Immature natural killer cell (primary cell): ENCODE measurements at places on chromosomes 11 and 22. TPM values are rescaled to one million over a fixed set of nuclear protein-coding genes. Genes with fewer than 3 reads are reported as not detected.

ZFTA gene
- 0.11 TPM for polyA plus RNA-seq

PLAAT2 gene
- polyA plus RNA-seq = not detected

STX3 gene
- 9.6 TPM for polyA plus RNA-seq

KCNJ11 gene
- polyA plus RNA-seq = not detected

GPR137 gene
- polyA plus RNA-seq = 11.6 TPM

SSRP1 gene
- polyA plus RNA-seq = 41.6 TPM

WT1 gene
- not detected for polyA plus RNA-seq

DEUP1 gene
- polyA plus RNA-seq = not detected

GVQW3 gene
- polyA plus RNA-seq = 0.13 TPM

PRG2 gene
- polyA plus RNA-seq = not detected

SPINDOC gene
- 0.36 TPM for polyA plus RNA-seq

SSTR3 gene
- not detected for polyA plus RNA-seq

- DNase-seq = no peak
Observed at GRCh38 chr22:44063462-44064371, 39.6 kb downstream of the PARVB start.

DNA sequence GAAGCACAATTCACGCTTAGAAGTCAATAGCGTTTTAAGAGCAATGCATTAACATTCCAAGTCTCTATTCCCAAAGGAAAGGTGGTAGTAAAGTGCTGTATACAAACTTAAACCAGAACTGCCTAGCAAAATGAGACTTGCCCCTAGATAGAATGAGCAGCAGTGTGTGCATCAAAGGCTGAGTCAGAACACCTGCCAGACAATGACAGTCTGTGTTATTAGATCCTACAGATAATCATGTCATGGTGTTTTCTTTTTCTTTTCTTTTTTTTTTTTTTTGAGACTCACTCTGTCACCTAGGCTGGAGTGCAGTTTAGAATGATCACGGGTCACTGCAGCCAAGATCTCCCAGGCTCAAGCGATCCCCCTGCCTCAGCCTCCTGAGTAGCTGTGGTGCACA is 1.6 kb downstream of the RTCB start:
- DNase-seq = no peak

DNA sequence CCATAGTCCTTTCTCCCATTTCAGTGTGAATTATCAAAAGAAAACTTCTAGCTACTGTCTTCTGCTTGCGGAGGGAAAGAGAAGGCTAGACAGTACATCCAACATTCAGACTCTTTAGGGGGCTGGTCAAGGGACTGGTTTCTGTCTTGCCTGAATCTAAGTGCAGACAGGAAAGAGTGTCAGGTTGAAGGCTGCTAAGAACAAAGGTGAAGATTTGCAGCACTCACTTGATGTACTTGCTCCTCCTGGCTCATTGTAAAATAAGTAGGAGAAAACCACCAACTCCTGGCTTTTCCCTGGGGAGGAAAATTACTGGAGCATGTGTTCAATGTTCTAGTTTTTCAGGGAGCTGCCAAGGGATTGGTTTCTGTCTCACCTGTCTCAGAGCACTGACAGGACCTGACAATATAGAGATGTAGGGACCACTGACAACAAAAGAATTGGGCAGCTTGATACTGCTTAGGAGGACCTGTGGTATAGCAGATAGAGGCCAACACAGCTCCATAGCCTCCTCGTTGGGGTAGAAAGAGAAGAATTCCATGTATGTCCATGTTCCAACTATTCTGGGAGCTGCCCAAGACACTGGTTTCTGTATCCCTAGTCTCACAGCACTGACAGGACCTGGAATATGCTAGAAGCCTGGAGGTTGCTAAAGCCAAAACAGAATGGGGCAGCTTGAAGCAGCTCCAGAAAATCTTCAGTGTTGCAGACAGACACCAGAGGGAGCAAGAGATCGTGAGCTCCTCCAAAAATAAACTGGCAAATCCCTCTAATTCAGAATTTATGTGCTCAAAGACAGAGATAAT is 39.7 kb upstream of the MMP12 start:
- DNase-seq = no peak

DNA sequence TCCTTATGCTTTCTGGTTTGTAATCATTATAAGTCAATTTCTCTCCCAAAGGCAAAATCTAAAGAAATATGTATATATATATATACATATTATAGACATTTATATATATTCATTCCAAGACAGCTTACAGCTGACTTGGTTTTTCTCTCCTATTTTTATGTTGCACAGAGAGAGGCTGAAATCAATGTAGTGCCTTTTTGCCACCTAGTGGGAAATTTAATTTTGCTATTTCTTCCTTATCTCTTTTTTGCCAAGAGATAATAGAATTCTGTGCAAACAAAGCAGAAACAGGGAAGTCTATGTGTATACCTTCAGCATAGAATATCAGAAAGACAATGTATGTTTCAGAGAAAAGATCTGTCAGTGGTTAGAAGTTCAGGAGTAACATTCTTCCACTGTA is 186.0 kb upstream of the ANO5 start:
- DNase-seq = no peak

GRCh38 chr11:76634886-76635285 is 35.7 kb downstream of the LRRC32 start:
- no peak for DNase-seq

GRCh38 chr11:12768726-12769673 is 94.8 kb downstream of the TEAD1 start:
- no peak for DNase-seq

DNA sequence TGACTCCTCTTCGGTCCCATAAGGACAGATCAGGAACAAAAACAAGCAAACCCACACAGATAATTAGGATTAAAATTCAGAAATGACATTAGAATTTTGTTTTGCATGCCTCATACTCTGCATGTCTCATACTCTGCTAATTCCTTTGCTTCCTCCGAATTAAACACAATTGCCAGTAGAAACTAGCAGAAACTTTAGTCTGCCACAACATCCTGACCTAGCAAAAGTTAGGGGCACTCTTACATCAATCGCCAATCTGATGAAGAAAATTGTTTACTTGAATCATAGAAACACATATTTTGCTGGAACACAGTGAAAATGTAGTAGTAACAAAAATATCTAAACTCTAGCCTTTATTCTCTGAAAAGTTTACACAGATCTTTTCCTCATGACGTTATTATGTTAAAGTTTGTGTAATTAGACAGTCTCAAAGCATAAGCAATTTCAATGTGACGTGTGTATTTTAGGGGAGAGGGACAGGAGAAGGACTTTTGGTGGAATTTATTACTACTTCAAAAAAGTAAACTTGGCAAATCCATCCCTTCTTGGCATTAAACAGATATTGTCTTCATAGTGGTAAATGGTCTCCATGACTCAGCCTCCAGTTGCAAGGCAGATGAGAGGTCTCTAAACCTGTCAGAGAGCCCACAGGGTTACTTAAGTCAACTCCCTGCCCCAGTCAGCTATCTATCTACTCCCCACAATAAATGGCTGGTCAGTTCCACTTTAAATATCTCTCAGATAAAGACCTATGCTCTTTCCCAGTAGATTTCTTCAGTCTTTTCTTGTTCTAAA is 249.8 kb upstream of the UBASH3B start:
- DNase-seq = no peak

- DNase-seq = no peak
Observed at GRCh38 chr22:32202539-32203180, 2.2 kb downstream of the RFPL2 start.

- no peak for DNase-seq
Observed at GRCh38 chr11:85483861-85484260, 143.3 kb downstream of the DLG2 start.

DNA sequence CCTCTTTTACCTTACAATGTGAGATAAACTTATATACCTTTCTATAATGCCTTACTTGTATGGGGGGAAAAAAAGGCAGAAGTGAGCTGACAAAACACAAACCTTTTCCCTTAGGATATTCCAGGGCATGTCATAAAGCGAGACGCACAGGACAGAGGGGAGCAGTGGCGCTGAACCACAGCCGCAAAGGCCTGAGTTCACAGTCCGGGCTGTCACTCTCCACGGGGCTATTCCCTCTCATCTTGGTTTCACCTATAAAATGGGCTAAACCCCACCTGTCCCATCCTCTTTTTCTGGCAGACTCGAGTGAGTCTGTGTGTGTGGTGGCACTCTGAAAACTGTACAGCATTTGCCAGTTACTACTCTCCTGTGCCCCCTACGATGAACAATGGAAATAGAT is 14.4 kb upstream of the FXYD2 start:
- no peak for DNase-seq

- DNase-seq = no peak
Observed at GRCh38 chr11:108895579-108896480, 231.0 kb downstream of the DDX10 start.

DNA sequence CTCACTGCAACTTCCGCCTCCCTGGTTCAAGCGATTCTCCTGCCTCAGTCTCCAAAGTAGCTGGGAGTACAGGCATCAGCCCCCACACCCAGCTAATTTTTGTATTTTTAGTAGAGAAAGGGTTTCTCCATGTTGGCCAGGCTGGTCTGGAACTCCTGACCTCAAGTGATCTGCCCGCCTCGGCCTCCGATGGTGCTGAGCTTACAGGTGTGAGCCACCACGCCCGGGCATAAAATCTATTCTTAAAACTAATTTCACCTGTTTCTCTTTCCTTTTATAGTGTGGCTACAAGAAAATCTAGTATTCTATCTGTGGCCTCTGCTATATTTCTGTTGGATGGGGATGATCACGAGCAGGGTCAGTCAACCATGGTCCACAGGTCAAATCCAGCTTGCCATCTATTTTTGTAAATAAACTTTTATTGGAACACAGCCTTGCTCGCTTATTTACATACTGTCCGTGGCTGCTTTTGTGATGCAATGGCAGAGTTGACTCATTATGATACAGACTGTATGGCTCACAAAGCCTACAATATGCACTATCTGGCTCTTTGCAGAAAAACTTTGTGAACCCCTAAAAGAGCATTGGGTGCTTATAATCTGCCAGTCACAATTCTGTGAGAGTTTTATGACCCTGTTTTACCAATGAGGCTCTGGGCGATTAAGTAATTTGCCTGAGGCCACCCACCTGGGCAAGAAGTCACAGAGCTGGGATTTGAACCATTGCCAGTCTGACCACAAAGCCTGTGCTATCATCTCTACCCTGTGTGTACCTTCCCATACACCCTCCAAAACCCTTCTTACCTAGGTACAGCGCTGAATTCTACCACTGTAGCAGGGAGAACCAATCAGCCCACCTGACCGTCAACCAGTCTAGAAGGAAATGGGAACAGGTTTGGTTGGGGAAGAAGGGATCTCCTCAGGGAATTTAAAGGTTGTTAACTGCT is 28.3 kb downstream of the SLC1A2 start:
- no peak for DNase-seq

- no peak for DNase-seq
Observed at GRCh38 chr22:46062971-46063631, 86.1 kb upstream of the WNT7B start.

DNA sequence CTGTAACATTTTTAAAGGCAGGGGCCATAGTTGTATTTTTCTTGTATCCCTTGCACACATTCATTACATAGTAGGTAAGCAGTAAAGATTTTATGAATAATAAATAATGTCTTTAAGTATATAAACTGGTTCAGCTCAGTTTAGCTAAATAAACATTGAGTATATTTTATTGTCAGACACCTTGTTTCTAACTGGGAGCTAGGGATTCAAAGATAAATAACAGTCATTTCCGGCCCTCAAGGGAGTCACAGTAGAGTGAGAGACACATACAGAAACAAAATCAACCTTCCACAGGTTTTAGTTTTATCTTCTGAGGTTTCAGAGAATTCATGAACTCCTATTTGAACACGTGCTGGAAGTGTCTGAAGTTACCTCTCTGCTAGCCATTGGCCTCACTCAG is 760.2 kb downstream of the DLG2 start:
- DNase-seq = no peak

GRCh38 chr11:11038352-11038751 is 180.5 kb upstream of the ZBED5 start:
- DNase-seq = no peak

DNA sequence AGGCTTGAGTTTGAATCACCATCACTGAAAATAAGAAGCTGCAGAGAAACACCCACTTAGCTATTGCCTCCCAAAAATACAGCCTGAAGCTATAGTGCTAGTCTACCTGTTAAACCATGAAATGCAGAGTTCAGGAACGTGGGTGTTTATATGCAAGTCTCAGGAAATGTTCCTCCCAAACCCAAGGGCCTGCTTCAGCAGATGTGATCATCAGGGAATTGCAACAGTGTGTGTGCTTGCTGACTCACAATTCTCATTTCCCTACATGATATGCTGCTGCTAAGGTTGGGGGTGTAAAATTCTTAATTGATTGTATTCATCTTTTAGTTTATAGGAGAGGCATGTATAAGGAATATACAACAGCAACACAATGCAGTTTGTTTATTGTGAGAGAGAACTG is 49.6 kb downstream of the NUP98 start:
- no peak for DNase-seq

- no peak for DNase-seq
Observed at GRCh38 chr11:108606495-108607160, 13.1 kb upstream of the EXPH5 start.

GRCh38 chr22:50524676-50525103 is 708 bp downstream of the SCO2 start:
- DNase-seq = no peak

DNA sequence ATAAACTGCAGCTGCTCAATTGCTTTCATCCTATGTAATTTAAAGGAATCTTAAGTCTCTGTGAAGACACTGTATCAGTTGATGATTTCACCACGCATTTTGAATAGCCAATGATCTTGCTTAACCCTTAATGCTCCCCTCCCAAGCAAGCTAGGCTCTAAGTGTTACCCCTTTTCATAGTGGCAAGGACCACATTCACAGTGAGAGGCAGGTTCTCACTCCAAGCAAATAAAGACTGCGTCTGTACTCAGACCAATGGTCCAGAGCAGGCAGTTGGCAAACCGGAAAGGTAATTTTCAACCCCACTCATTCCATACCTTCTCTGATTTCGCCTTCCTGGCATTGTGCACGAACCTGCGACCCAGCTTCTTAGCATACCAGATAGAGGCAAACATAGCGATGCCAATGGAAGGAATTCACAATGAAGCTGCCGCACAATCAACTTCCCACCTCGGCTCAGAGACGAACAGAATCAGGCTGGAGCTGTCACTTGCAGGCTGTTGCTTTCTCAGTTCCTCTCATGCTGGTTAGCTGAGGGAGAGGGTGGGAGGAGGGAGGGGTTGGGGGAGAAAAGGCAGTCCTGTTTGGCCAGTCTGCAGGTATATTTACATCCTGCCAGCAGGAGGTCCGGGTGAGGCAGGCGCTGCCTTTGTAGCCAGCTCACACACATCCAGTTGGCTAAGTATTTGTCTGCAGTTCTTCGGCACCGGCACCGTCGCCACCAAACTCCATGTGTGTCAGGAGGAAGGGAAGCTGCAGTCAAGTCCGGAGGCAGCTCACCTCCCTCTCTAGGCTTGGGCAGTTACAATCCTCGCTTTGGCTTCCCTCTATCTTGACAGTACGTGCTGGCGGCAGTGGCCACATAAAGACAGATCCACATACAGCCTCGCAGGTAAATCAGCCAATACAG is 1151.2 kb upstream of the CCDC90B start:
- no peak for DNase-seq

- peak; percentile 54 for DNase-seq
Observed at GRCh38 chr11:122853971-122854446, 15.7 kb downstream of the CRTAM start.
